ENCODE measurements at places on chromosomes 2 and 18. TPM values are rescaled to one million over a fixed set of nuclear protein-coding genes. Genes with fewer than 3 reads are reported as not detected.

The FAP gene
- 269 TPM for total RNA-seq

The RESP18 gene
- total RNA-seq = not detected

The TGFA gene
- 17.3 TPM for total RNA-seq

The ABCB11 gene
- total RNA-seq = not detected

The MSH2 gene
- 21.8 TPM for total RNA-seq

The CEP68 gene
- total RNA-seq = 5.1 TPM

The CYBRD1 gene
- total RNA-seq = 248 TPM

The SERPINB4 gene
- not detected for total RNA-seq

The GALNT5 gene
- 114 TPM for total RNA-seq

The RAB27B gene
- 0.54 TPM for total RNA-seq

The BOLL gene
- total RNA-seq = not detected

The PHOSPHO2 gene
- 2.4 TPM for total RNA-seq

The SAG gene
- total RNA-seq = not detected

The CHPF gene
- 533 TPM for total RNA-seq

The CNTNAP5 gene
- total RNA-seq = not detected

The CSRNP3 gene
- total RNA-seq = 0.43 TPM

The SLC30A3 gene
- total RNA-seq = not detected

The MERTK gene
- under 0.01 TPM for total RNA-seq

The CROCC2 gene
- total RNA-seq = under 0.01 TPM

The PROM2 gene
- total RNA-seq = 0.22 TPM

The UPP2 gene
- total RNA-seq = not detected

The PPP1R1C gene
- total RNA-seq = not detected

The SKOR2 gene
- total RNA-seq = not detected

The CDC42EP3 gene
- 166 TPM for total RNA-seq

The SPAG16 gene
- total RNA-seq = 28.9 TPM

The ZNF532 gene
- 19.0 TPM for total RNA-seq

The GPR39 gene
- 3.8 TPM for total RNA-seq

The HOXD12 gene
- total RNA-seq = not detected

The ANKRD30BL gene
- total RNA-seq = not detected

All from GM23248 (cell line).